ENCODE measurements at places on chromosomes 4 and X.

GRCh38 chr4:157225096-157225495, 4.6 kb downstream of the GRIA2 start:
- DNase-seq, result no peak

- no peak for DNase-seq
Measured at GRCh38 chr4:141810038-141810711, 173.8 kb downstream of the IL15 start.

DNA sequence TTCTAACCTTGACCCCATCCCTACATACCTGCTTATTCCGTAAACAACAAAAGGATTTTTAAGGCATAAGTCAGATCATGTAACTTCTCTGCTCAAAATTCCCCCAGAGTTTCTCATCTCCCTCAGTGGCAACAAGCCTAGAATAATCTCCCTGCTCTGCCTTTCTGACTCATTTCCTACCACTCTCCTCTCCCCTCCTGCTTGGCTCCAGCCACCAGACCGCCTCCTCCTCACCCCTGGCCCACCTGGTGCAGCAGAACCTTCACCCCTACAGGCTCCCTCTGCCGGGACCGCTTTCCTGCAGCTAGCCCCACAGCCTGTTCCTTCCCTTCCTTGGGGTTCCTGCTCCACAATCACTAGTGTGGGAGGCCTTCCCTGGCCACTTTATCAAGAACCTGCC, 32.1 kb downstream of the TSPAN5 start:
- no peak for DNase-seq

DNA sequence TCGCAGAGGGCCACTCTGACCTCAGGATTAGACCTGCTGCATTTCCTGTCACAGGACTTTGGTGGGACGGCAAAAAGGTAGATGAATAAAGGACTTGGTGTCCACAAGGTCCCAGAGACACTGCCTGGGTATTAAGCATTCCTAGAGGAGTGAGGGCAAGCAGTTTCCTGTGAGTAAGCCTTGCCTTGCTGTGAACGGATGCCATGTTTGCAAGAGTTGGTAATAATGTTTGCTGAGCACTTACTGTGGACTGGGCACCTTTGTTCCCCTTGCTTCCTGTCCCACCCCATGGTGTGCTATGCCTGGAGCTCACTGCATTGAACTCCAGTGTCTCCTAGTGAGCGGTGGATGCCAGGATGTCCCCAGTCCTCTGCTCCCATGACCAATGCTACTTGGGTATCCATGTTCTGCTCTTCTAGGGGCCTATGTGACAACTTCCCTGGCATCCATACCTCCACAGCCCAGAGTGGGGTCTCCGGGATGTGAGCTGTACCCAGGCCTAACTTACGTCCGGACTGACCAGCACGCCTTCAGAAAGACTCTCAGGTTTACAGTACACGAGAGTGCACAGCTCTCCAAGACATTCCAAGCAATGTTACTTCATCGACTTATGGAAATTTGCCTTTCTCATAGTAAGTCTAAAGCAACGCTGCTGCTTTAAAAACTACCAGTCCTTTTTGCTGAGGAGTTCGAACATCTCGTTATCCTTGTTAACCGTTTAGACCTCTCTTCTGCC, 95.5 kb upstream of the MSX1 start:
- DNase-seq, result no peak

GRCh38 chrX:40470830-40471429, 109.8 kb upstream of the ATP6AP2 start:
- no peak for DNase-seq

GRCh38 chrX:14274691-14275090, 245.0 kb upstream of the GEMIN8 start:
- DNase-seq, result no peak

DNA sequence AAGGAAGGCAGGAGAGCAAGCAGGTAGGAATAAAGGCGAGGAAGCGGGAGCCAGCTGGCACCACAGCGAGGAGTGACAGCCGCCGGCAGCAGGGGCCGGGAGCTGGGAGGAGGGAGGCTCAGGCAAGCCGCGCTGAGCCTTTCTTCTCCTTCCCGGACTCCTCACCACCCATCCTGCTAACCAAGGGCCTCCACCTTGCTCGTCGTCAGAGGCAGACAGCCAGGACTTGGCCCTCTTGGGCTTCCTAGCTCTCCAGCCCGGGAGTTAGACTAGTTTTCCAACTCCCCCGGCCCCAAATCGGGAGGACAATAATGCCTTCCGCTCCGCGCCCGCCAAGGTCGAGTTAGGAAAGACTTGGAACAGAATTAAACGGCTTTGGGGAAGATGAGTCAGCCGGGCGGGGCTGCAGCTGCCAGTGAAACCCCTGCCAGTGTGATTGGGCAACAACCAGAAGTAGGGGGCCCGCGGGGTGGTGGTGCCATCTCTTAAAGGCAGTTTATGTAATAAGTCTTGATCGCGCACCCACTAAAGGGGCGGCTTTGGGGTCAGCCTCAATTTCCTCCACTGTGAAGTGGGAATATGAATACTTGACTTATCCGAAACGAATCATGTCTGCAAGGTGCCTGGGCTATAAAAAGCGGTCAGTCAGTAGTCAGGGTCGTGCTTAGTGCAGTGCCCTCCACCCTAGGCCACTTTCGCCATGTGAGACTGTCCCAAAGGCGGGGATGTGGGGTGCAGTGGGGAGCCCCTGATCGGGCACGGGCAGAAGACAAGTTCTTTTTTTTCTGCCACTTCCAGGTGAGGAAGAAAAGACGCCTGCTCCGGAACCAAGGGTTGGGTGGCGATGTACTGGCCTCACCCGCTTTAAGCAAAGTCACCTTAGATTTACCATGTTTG, 6.7 kb upstream of the HSD17B10 start:
- DNase-seq, result no peak

DNA sequence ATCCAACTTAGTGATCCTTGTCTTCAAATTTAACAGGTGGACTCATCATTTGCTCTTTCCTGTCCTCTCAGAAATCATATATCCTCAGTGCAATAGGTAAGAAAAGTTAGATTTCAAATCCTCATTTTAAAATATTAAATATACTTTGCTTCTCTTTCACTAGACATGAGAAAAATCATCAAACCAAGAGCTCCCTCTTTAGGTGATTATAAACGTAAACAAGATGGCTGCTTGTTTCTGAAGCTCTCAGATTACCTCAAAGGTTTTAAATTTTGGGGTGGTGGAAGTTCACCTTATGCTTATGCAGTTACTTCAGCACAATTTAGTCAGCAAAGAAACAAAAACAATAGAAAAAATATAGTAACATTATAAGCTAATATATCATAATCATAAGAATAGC, 27.3 kb downstream of the CSN3 start:
- DNase-seq, result no peak

All from CD4-positive, alpha-beta T cell treated with Interleukin-6 at 100 ng/mL for 8 hours (primary cell).